ENCODE measurements at places on chromosomes 5 and 9.
A peak's percentile ranks its signal among the peaks of the same experiment; 100 is the strongest.

DNA sequence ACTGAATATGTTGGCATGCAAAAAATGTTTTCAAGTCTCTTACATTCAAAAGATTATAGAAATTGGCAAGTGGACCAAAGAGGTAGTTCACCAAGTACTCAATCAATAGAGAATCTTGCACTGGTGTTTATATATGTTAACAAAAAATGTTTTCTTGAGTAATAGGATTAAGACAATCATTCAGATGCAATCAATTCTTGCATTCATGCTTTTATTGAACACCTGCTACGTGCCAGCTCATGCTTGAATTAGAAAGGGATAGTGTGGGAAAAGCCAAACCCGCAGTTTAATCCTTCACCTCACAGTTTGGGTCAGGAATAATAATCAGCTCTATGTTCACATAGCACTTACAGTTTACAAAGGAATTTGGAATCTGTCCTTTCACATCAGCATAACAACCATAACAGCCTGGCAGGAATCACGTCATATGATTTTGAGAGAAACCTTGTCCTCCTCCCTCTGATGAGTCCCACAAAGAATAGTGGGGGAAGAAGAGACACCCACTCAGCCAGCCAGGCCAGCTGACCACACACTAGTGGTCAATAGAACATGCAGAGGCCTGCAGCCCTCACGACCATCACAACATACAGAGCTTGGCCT, 36.8 kb upstream of the FRRS1L start:
- DNase-seq: no peak

DNA sequence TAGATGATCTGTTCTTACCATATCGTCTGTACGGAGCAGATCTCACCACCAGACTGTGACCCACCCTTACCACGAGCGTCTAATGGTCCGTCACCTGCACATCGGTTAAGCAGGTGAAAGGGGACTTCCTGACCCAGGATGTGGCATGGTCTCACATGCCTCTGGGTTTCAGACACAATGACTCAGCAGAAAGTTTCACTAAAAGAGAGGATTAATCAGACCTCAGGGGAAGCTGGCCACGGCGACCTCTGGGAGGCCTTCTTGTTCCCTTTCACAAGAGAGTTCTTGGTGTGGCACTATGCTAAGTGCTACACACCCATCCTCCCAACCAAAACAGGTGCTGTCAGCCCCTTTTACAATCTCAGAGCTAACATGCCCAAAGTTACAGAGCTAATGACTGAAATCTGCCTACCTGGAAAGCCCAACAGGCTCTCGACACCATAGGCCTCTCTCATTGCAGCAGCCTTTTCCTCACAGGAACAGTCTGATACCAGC, 41.6 kb downstream of the ADAMTS12 start:
- peak; percentile 13 for DNase-seq

- no peak for DNase-seq
Measured at GRCh38 chr9:84702471-84702870, 32.9 kb downstream of the NTRK2 start.

GRCh38 chr9:129139233-129139992, 28.2 kb downstream of the PTPA start:
- DNase-seq: peak; percentile 72

DNA sequence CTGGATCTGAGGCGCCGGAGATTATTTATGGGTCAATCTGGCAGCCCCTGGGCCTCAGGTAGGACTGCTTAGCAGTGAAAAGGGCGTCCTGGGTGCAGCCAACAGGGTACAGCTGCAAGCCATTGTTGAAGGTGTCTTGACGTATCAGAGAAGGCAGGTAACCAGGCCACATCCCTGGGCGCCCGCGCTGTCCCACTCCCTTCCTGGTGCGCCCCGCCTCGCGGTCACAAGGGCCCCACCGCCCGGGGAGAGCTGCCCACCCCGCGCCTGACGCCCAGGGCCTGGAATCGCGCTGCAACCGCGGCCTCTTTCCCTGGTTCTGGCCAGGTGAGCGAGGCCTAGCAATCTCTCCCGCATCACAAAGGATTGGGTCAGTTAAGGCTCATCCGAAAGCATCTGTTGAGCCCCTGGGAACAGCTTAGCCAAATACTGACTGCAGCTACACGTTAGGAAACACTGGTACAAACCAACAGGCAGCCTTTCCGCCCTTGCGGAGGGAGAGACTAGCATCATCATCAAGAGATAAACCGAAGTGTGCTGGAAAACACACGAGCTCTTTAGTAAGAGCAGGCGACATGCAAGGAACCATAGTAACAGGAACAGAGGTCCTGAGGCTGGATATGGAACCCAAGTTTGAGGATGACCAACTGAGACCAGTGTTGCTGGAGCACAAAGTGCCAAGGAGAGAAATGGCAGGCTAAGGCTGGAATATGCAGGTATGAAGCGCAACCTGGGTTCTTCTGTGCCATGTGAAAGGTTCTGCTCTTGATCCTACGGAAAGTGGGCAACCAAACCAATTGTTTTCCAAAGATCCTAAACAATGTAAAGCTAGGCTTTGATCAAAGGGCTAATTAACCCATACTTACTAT, 3.6 kb downstream of the RPS23 start:
- DNase-seq: peak; percentile 8

- DNase-seq: no peak
Measured at GRCh38 chr5:978693-979092, 29.9 kb upstream of the NKD2 start.

DNA sequence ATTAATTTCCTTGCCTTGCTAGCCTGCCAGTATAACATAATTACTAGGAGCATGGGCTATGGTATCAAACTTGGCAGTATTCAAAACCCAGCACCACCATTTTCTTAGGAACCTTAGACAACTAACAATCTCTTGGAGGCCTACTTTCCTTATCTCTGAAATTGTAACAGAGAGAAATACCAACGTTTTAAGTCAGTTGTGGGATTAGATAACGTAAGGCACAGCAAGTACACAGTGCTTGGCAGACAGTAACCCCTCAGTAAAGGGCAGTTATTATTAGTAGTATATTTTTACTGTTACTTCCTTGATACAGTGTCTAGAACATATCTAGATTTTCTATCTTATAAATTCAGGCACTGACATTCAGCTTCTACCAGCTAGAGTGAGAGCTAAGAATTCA, 309.6 kb downstream of the ACTL7B start:
- DNase-seq: no peak

DNA sequence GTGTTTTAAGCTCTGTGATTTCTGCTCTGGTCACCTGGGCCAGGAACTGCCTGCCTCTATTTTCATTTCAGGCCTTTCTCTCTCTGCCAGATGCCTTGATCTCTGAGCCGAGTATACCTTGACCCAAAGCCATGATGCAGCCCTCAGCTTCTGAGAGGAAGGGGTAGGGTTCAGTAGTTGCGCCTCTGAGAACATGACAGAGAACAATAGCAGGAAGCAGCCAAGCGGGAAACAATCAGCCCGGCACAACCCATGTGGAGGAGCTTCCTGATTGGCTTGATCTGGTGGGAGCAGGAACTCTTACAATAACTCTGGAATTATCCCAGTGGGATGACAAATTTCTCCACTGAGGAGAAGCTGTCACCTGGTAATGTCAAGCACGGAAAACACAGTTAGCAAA, 127.4 kb downstream of the PALM2AKAP2 start:
- no peak for DNase-seq

GRCh38 chr9:96667363-96667728, 12.2 kb upstream of the PRXL2C start:
- no peak for DNase-seq

DNA sequence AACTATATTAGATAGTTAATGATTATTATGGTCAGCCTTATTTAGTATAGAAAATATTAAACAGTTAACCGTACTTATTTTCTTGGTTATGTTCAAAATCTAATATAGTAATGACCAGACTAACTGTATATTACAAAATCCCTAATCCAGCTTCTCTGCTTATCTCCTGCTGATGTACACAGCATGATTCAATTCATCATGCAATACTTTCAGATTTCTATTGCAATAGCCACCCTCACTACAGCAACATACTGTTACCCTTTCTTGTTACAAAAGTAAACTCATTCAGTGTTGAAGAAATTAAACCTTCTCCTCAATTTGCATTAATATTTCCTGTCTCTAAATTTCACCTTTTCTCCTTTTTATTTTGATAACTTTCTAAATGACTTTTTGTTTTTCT, 1375.0 kb upstream of the NUDT12 start:
- no peak for DNase-seq

- DNase-seq: no peak
Measured at GRCh38 chr9:105725370-105725769, 31.0 kb downstream of the TMEM38B start.

DNA sequence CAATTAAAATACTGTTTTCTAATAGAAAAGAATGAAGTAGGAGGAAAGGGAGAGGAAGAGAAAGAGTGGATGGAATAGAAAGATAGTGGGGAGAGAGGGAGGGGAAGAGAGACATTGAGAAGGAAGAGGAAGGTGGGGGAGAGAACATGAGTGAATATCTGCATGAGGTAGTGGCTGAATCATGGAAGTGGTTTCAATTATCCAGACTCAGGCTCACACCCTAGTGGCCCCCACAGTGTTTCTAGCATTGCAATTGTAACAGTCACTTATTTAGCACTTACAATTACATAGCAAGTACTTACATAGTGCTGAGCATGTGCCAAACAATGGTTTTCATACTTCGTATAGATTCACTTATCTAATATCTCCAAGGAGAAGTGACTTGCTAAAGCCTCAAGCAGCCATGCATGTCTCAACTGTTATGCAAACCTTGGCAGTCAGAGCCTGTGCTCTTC, 72.7 kb downstream of the CAST start:
- no peak for DNase-seq

- no peak for DNase-seq
Measured at GRCh38 chr5:132016721-132017250, 5.3 kb upstream of the ACSL6 start.

DNA sequence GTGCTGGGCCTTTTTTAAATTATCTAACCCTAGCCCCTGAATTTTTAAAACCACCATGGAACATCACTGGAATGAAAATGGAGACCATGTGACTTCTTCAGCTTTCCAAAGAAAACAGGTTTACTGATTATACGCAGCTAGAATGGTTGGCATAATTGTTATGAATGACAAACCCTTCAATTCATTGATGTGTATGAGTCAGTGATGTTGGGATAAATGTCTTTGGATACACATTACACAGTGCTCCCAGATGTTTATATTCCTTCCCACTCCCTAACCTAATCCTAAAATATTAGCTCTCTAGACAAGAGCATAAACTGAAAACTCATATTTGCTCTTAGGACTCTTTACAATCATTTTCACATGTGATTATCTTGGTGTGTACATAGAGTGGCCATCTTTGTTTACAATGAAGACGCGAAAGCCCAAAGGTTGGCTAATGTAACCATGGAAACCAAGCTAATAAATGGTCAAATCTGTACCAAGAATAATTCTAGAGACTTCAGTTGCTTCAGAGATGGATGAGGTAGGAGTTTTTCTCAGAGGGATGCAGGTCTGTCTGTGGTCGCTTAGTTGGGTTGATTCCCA, 131.2 kb upstream of the HMHB1 start:
- no peak for DNase-seq

DNA sequence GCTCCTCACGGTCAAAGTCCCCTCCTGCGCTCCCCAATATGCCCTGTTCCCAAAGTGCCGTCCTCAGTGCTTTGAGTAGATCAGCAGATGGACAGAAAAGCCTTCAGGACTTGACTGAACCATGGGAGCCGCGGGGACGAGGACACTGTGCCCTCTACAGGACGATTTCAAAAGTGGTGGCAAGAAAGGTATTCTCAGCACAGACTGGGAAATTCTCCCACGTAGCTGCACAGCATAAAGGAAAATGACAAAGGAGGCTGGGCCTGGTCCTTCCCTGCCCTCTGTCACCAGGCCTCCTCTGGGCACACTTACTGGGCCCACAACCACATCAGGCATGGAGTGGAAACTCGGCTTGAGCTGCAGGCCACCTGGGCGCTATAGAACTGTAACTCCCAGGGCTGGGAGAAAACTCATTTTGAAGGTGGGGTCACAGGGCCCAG, 16.7 kb upstream of the MTMR12 start:
- peak; percentile 42 for DNase-seq

- no peak for DNase-seq
Measured at GRCh38 chr5:61186634-61187033, 24.4 kb upstream of the SMIM15 start.

DNA sequence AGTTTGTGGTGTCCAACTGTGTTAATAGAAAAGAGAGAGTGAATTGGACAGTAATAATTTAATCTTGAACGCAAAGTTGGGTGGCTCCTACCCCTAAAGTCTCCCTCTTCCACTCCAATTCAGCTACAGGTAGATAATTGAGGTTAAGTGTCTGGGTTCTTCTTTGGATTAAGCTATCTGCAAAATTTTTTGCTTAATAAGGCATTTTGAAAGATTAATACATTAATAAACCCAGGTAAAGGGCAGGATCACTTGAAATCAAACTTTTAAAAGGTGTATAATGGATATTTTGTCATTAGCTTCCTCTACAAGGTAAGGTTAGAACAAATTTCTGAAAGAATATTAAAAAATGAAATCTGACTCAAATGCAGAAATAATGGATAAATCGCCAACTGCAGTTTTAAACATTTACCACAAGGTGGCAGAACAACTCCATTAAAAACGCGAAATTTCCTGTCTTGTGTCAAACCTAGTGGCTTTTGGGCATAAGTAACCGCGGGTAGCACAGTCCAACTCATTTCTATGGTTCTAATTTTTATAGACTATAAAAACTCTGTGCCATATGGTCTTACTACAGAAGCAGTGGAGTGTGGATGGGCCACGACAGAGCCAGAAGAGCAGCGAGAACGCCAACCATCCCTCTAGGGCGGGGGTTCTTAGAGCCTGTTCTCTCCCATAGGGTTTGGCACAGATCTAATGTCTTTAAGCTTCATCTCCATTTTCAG, 276.5 kb downstream of the ARHGEF28 start:
- no peak for DNase-seq

DNA sequence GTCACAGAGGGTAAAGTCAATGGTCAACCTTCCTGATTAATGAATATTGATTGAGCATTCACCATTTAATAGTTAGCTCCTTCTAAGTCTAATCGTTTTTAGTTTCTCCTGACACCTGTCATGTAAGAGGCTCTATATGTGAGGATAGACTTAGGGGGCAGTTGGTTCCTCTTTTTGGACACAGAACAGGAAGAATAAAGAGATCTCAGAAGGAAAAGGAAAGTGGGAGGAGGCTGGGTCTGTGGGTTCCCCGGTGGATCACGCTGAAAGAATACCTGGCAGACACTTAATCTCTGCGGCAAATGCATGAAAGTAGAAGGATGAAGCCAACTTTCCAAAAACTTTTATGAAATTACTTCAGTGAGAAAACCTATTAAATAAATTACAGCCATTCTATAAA, 98.4 kb downstream of the PDE4D start:
- DNase-seq: no peak

GRCh38 chr5:122561209-122561608, 213.7 kb upstream of the SNX2 start:
- no peak for DNase-seq

- DNase-seq: no peak
Measured at GRCh38 chr9:74960561-74960960, 7.8 kb upstream of the C9orf40 start.

GRCh38 chr5:137751869-137752491, 2.2 kb downstream of the HNRNPA0 start:
- DNase-seq: no peak

DNA sequence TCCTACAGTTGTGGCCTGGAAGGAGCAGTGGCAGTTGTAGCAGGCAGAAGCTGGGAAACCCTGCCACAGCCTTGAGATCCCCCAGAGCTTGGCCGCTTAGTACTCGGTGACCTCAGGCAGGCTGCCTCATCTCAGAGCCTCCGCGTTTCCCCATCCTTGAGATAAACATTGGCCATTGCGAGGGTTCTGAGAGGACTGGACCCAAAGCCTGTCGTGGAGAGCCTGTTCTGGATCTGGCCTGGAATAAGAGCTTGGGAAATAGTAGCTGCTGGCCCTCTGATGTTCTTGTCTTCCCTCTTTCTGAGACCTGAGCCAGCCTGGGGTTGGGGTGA, 1.3 kb downstream of the MIGA2 start:
- no peak for DNase-seq

- no peak for DNase-seq
Measured at GRCh38 chr9:115672477-115673316, 480.9 kb upstream of the PAPPA start.
